ENCODE measurements at places on chromosomes 5 and 9. TPM values are rescaled to one million over a fixed set of nuclear protein-coding genes. Genes with fewer than 3 reads are reported as not detected.

Gene CKMT2
- polyA plus RNA-seq, result 2.7 TPM

DNA sequence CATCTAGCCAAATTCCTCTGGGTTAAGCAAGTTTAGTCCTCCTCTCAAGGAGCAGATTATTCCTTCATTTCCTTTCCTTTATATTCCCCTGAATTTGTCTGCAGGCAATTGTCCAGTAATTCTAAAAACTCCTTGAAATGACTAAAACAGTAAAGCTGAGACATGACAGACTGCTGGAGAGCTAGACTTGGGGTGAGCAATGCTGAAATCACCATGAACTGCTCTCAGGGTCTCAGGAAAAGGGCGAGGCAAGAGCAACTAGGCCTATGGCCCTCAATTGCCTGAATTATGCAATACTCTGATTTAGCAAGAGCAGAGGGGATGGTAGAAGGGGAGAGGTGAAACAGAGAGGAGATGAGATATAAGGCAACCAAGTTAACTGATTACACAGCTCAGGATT lies 172.9 kb upstream of the NREP start:
- no peaks in the 10 kb centered on the region for H3K36me3 ChIP-seq
- H3K4me1 ChIP-seq, result no peaks in the 10 kb centered on the region
- no peaks in the 10 kb centered on the region for H3K27me3 ChIP-seq

Gene CD14
- polyA plus RNA-seq, result 13.2 TPM

GRCh38 chr9:2174911-2175310 lies 159.8 kb downstream of the SMARCA2 start:
- no peaks in the 10 kb centered on the region for H3K27me3 ChIP-seq
- H3K36me3 ChIP-seq, result peaks cover 19% of the 10 kb centered on the region
- H3K4me3 ChIP-seq, result no peak overlapping the region
- no peak overlapping the region for H3K27ac ChIP-seq
- no peaks in the 10 kb centered on the region for H3K4me1 ChIP-seq

- H3K36me3 ChIP-seq, result no peaks in the 10 kb centered on the region
- H3K27me3 ChIP-seq, result peaks cover 84% of the 10 kb centered on the region
- no peak overlapping the region for H3K27ac ChIP-seq
- H3K4me3 ChIP-seq, result peak overlapping the region; percentile 29
- DNase-seq, result no peak
These were observed 381 bp downstream of the NR2F1 start for GRCh38 chr5:93583439-93583767.
